ENCODE measurements at places on chromosomes 13 and 19. TPM values are rescaled to one million over a fixed set of nuclear protein-coding genes. Genes with fewer than 3 reads are reported as not detected.

GRCh38 chr13:83845106-83845505 lies 37.2 kb downstream of the SLITRK1 start:
- no peak for DNase-seq

GRCh38 chr13:88153353-88153752 lies 482.2 kb downstream of the SLITRK5 start:
- DNase-seq, result no peak

- DNase-seq, result no peak
Measured at GRCh38 chr13:72853000-72853399, 71.1 kb downstream of the PIBF1 start.

DNA sequence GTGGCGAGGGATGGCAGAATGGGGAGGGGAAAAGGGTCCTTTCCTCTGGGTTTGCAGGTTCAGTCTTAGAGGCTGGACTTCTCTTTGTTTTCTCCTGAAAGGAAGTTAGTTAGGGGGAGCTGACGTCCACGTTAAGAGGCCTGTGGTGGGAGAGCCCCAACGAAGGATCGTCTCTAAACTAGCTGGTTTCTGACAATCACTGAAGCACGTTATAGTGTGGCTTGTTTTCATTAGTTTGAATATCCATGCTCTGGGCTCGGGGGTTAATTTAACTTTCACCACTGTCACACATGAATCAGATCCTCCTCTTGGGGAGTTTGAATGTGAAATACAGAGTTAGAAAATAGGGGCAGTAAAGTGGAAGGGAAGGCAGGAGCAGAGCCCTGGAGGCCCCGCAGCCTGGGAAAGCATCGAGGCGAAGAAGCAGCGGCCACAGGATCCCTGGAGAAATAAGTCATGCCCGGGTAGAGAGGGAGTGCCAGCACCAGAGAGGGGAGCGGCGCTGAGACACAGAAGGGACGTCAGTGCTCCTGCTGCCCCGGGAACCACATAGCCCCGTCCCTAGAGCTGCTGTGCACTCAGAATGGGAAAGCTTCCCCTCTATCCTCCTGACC lies 31.1 kb upstream of the AMER2 start:
- DNase-seq, result peak; percentile 59

- no peak for DNase-seq
Measured at GRCh38 chr13:41356786-41357185, 45.7 kb downstream of the NAA16 start.

- DNase-seq, result no peak
Measured at GRCh38 chr13:100235311-100235901, 146.5 kb downstream of the PCCA start.

GRCh38 chr19:17385878-17386611 lies 8.0 kb downstream of the CCDC194 start:
- DNase-seq, result peak; percentile 94

DNA sequence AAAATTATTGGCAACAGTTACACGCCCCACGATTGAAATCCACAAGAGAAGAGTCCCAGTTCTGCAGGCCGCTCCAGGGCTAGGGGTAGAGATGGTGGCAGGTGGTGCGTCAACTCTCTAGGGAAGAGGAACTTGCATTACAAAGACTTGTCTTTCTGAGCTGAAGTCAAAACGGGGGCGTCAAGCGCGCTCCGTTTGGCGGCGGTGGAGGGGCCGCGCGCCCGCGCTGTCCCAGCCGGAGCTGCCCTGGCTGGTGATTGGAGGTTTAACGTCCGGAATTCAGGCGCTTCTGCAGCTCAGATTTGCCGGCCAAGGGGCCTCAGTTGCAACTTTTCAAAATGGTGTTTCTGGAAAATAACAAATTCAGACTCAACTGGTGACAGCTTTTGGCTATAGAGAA lies 38.9 kb downstream of the SOX1 start:
- peak; percentile 93 for DNase-seq

- no peak for DNase-seq
Measured at GRCh38 chr19:29618871-29619270, 12.8 kb downstream of the POP4 start.

- DNase-seq, result peak; percentile 81
Measured at GRCh38 chr19:3977242-3978143, 6.6 kb upstream of the DAPK3 start.

DNA sequence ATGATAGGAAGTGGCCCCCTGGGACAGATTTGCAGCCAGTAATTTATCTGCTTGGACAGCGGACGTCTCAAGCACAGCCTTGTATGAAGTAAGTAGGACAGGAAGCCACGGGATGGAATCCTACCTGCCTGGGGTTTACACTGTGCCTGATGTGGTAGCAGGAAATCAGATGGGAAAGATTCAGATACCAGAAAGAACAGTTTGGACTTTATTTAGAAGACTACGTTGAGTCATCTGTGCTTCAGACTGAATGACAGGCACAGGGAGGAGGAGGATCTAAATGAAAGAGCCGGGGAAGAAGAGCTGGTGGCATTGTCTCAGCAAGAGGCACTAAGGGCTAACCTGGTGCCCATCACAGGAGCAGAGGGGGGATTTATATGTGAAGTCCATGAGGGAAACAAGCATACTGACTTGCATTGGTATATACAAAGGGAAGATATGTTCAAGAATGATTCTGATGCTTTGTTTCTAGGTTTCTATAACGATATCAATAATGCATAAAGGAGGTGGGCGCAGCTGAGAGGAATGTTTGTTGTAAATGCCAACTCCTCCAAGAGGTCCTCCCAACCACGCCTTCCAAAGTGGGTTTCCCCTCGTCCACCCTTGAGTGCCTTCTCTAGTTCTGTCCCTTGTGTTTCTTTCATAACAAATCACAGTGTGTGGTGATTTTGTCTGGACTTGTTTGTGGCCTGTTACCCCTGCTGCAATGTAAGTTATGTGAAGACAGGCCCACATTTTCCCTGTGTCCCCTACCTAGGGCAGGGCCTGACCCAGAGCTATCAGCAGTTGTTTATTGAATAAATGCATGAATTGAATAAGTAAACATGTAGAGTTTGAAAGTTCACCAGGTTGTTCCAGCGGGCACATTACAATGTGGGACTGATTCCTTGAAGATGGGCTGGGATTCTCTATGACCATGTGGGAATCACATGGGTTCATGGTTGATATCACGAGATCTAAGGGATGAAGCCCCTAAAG lies 328.4 kb downstream of the SLC7A1 start:
- DNase-seq, result no peak

DNA sequence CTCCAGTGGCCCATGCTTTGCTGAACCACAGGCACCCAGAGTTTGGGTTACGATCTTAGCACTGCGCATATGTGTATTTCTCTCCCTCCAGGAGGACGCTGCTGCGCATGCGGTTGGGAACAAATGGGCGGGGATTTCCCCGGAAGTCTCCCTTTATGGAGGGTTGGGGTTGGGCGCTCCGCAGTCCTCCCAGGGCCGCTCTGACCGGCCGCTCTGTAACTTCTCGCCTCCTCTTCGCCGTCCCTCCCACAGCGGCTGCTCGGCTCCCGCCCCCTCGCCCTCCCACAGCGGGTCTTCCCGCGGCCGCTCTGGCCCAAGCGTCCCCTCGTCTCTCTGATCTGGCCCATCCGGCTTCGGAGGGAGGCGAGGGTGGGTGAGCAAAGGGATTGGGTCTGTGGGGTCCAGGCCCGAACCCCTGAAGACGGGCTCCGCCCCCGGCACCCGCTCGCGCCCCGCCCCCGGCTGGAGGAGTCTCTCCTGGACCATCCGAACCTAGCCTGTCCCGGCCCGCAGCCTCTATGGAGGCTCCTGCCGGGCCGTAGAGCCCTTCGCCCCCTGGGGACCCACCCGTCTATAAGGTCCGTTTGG lies at the start of gene MEGF8:
Gene MEGF8 (plus strand): TSS at position 328 of the 588 bp plus-strand sequence. CDS start 609 bp downstream, outside the sequence.
- DNase-seq, result peak; percentile 99

DNA sequence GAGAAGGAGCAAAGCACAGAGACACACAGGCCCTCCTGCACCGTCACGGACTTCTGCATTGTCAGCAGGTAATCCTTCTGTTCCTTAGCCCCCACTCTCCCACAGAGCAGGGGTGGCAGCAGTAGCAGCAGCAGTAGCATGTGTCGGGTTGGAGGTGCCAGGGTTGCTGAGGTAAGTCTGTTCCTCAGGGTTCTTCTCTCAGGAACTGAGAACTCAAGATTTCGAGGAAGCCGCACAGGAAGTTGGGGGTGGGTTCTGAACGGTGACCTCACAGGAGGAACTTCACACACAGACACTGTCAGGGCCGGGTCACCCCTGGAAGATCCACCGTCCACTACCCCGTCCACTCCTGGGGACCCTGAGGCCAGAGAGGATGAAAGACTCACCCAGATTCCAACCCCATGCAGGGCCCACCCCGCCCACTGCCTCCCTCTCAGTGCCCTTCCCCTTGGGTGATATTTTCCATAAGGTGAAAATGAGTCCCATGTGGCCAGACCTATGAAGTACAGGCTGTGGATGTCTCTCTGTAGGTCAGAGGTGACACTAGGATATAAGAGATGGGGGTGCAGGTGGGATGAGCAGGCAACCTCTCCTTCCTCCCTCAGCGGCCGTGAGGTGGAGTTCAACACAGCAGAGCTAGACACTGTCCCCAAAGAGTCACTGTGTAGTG lies at the start of gene SIGLEC12:
Gene SIGLEC12 (minus strand): TSS at position 207 of the 670 bp plus-strand sequence. CDS start 67 bp downstream, at position 140.
- DNase-seq, result no peak

DNA sequence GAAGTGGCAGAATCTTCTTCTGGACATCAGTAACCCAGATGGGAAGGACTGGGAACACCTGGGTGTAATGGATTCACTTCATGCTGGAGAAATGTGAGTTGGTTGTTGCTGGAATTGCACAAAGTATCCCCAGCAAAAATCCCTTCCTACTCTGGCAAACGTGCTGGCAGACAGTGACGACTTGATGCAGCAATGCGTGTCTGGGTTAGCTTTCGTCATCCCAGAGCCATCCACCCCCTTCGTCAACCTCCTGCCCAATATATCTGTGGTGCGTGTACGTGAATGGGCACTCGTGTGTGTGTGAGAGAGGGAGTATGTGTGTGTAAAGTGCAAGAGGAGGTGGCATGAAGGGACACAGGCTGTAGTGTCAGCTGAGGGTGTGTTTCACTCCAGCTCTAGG lies 70.9 kb downstream of the TM9SF2 start:
- DNase-seq, result no peak

DNA sequence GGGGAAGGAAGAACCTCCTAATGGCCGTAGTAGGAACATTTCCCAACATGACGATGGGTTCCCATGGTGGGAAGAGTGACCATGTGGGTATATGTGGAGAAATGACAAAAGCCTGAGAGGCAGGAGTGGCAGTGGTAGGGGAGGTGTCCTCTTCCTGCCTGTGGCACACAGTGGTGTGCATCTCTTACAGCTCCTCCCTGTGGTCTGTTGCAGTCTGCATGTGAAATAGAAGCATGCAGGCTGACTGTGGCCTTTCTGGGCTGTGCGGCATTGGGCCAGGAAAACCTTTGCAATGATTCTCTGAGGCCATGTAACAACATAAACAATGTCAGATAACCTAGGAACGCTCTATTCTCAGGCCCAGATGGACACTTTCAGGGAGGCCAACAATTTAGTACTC lies 84.0 kb downstream of the LACC1 start:
- DNase-seq, result peak; percentile 54

DNA sequence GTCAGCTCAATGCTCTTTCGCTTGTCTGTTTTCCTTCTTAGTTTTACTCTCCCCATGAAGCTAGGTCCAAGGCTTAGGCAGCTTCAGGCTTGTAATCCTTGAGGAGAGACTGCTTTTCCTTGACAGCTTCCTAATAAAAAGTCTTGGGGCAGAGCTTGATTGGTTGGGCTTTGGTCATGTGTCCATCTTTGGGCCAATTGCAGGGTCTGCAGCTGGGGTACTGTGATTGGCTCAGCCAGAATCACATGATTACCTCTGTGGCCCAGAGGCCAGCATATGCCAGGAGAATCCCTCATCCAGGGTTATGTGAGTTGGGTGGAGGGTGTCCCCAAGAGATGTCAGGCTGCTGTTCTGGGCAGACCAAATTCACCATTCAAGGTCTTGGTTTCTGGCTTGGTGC lies 8.1 kb downstream of the KLK1 start:
- DNase-seq, result no peak

DNA sequence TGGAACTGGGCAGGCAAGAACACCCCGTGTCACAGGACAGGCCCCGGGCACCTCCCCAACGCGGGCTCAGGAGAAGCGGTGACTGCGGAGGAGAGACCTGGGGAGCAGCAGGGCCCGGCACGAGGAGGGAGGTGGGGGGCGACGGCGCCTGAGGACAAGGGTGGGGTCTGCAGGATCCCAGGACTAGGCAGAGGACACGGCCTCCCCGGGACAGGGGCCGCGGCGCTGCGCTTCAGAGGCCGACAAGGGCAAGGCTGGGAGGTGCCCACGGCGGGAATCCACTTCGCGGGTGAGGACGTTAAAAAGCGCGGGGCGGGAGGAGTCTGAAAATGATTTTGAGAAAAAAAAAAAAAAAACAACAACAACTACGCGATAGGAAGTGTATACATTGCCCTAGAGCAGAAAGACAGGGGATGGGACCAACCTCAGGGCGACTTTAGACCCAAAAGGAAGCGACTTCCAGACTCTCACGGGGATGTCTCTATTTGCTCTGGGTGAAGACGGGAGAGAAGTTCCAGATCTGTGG lies 44.9 kb downstream of the ZNF611 start:
- DNase-seq, result peak; percentile 49

DNA sequence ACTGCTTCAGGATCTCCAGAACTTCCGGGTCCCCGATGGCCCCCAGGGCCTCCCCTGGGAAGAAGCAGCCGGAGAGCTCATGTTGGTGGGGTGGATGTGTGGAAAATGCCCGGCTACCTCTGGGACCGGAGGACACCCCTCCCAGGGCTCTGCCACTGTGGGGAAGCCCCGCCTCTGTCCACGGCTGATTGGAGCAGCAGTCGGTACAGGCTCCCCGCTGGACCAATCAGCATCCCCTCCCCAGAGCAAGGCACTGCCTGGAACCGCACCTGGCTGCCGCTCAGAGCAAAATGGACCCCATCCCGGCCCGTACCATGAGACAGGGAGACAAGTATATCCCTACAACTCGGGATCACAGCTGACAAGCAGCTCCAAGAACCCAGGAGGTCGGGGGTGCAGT lies 6.4 kb downstream of the DOHH start:
- DNase-seq, result peak; percentile 99

DNA sequence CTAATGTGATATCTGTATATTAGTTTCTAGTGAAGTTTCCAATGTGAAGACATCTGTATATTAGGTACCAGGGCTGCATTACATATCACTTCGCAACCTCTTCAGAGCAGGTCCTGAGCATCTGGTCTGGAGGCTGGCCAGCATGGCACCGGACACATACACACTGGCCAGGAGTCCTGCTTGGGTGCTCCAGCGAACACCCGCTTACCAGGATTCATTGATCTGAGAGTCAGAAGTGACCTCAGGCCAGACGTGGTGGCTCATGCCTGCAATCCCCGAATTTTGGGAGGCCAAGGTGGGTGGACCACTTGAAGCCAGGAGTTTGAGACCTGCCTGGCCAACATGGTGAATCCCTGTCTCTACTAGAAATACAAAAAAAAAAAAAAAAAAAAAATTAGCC lies 93.0 kb upstream of the IRS2 start:
- no peak for DNase-seq

KLK14 gene
- not detected for total RNA-seq

CGB1 gene
- not detected for total RNA-seq

COL4A1 gene
- total RNA-seq, result 131 TPM

CRB3 gene
- 4.9 TPM for total RNA-seq

HS6ST3 gene
- 0.26 TPM for total RNA-seq

SLC7A9 gene
- not detected for total RNA-seq

PLVAP gene
- not detected for total RNA-seq

PBX4 gene
- 2.7 TPM for total RNA-seq

Data from H7 (cell line).